ENCODE measurements at places on chromosomes 4 and X. TPM values are rescaled to one million over a fixed set of nuclear protein-coding genes. Genes with fewer than 3 reads are reported as not detected.

TAB3 gene
- 13.2 TPM for total RNA-seq

TLR6 gene
- 0.19 TPM for total RNA-seq

TNIP3 gene
- total RNA-seq, result not detected

GUCY1A1 gene
- total RNA-seq, result 0.75 TPM

CT47A1 gene
- total RNA-seq, result not detected

LYAR gene
- total RNA-seq, result 27.3 TPM

CLCN4 gene
- total RNA-seq, result 9.0 TPM

- DNase-seq, result no peak
These were observed 123.7 kb downstream of the AFF1 start for GRCh38 chr4:87058356-87059073.

DNA sequence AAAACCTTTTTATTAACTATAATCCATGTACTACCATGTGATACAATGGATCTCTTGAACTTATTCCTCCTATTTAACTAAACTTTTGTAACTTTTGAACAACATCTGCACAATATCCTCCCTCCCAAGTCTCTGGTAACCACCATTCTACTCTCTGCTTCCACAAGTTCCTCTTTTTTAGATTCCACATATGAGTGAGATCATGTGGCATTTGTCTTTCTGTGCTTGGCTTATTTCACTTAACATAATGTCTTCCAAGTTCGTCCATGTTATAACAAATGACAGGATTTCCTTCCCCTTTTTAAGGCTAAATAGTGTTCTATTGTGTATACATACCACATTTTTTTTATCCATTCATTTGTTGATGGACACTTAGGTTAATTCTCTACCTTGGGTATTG lies 28.1 kb downstream of the DCAF8L1 start:
- DNase-seq, result no peak

DNA sequence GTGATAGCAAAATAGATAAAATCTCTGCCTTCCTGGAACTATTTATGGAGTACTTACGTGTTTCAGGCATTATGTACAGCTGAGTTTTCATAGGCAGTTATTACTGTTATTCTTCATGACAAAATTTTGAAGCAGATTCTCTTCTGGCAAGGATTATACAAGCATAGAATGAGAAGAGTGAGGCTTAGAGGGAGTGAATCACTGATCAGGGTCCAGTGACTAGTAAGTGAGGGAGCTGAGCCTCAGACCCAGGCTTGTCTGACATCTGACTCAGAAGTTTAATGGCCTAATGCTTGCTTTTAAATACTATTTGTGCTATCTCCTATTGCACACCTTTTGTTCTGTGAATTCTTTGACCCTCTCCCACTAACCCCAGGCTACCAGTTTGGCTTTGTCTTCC lies 110.6 kb downstream of the DTHD1 start:
- DNase-seq, result no peak

DNA sequence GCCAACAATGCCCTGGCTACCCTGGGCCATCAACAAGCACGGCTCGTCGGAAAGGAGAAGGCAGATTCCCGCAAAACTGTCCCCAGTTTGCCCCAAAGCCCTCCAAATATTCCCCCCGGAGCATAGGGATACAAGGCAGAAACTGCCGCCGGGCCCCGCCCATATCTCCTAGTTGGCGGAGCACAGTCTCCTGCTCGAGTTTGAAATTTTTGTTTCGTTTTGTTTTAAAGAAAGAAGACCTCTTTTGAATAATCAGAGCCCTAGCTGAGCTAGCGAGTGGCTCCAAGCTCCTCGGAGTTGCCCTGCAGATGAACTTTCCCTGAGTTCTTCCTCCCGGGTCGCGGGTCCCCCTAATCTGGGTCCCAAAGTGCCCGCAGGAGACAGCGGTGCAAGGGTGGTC lies 138.1 kb upstream of the ZIC3 start:
- DNase-seq, result no peak

DNA sequence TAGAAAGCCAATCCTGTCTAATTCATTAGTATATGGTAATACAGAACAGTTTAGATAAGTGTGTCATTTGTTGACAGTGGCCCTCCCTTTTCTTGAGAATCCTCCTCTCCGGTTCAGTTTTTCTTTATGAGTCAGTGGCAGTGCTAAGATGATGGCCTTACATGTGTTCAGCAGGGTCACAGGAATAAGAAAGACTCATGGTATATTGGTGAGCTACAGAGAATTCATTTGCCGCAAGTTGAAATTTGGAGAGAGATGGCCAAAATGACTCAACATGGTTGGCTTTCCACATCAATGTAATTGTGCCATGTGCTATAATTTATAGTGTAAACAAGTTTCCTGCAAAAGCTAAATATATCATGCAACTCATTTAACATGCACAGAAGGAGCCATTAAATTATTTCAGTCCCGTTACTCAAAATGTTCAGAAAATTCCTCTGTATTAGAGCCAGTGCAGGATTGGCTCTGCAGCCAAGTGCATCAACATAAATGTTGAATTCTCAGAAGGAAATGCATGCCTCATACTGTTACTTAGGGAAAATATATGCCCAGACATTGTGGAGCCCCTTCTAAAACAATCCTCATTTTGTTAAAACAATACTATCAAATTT lies 374.3 kb downstream of the AFF2 start:
- DNase-seq, result no peak

DNA sequence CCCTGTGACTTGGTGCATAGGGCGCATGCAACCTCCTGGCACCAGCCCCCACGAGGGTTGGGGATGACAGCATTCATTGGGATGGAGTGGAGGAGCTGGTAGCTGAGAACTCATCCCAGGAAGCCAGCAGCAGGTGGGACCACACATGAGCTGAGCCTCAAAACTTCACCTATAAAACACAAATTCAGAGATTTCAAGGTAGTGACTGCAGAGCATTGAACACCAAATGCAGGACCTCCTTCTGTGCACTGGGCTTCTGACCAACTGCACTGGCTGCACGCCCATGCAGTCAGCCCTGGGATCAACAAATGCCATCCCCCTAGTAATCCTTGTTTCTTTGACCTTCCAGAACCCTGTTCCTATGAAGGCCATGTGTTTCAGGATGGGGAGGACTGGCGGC lies 197.8 kb downstream of the FRAS1 start:
- DNase-seq, result no peak

DNA sequence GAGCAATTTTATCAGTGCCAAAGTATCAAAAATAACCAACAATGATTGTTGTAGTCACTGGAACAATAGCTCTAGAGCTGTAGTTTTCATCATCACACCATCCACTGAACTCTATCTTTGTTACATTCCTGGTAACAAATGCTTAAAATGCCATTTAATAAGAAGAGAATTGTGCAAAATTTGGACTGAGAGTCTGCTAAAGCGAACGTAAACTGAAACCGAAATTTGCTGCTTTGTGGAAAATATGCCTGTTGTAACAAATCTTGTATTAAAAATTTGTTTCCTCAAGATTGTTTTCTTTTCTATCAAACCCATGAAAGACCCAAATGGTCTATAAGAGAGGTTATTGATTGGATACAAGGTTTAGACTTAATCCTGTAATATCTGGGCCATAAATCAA lies 109.3 kb upstream of the TECRL start:
- DNase-seq, result no peak

- no peak for DNase-seq
These were observed 52.0 kb upstream of the FRAS1 start for GRCh38 chr4:78005086-78005485.

- no peak for DNase-seq
These were observed 670 bp downstream of the PAPSS1 start for GRCh38 chr4:107719207-107719921.

GRCh38 chrX:71606536-71607216 lies 11.6 kb downstream of the CXCR3 start:
- no peak for DNase-seq

DNA sequence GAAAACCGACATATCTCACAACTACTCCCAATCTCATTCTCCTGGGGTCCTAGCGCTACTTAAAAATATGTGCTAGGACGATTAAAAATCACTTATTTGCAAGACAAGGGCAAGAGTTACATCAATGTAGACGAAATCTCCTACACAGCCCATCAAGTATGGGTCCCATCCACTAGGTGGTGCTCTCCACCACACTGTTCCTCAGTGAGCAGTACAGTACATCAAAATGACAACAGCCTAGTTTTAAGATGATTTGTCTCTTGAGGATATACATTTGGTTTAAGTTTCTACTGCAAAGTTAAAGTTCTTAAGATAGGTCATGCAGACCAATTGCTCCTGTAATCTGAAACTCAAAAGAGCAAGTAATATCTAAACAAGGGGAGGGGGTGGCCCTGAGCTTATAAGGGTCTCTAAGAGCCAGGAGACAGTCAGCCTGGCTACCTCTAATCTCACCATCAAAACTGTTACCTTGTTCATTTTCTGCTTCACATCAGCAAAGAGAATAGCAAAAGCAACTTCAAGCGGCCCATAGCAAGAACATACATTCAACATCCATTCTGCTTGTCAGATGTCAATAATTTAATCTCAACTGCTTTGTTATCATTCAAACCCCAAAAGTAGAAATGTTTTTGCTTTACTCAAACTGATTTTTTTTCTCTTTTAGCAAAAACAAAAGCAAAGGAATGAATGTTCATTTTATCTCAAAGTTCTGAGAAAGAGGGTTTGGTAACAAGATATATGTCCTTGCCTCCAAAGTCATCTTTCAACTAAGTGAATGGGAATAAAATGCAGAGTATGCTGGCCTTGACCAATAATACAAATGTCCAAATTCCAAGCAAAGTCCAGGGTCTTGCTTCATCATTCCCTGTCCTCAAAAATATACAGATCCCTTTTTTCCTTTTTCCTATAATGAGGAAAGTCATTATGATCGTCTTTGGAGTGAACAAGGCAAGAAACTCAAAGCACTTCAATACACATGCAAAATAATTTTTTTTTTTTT lies 53.1 kb downstream of the STX18 start:
- DNase-seq, result peak; percentile 69

DNA sequence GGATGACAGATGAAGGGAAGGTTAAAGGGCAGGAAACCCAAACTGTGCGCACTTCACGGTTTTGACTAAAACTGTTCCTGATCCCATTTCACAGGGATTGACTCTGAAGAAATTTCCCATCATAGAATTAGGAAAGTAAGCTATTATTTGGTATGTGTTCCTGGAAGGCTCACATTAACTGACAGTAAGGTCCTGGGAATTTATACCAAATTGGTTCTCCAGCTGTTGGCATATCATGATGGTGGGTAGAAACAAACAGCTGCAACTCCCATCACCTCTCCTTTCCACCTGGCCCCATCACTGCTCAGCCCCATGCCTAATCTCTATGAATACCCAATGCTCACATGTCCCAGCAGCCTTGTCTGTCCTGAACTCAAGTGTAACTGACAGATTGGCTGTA lies 121.2 kb downstream of the GPC3 start:
- DNase-seq, result no peak

DNA sequence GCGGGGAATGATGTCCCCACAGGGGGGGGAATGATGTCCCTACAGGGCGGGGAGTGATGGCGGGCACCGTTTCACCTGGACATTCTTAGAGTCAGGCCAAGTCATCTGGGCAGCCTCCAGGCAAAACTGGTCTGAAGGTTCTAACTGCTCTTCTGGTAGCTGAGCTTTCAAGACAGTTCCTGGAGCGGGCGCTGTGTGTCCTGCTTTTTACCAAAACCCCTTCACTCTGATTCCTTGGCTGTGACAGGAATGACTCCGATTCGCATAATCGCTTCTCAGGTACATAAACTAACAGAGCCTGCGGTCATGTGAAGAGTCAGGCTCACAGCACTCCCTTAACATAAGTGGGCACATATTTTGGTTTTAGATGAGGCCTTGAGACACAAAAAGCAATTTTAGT lies 836.0 kb downstream of the TRIML1 start:
- no peak for DNase-seq

DNA sequence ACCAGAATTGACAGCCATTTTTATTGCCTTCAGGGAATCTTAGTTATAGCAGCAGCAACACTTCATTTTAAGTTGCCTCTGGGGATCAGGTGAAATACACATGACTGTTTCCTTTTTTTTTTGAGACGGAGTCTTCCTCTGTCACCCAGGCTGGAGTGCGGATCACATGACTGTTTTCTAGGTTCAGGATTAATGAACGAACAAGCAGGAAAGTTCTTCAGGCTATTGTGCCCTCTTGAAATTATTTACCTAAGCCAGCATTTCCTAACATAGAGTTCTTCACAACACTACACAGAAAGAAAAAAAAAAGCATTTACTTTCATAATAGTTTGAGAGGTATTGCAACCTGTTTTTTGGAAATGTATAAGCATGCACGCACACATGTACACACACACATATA lies 2032.8 kb downstream of the PCDH7 start:
- no peak for DNase-seq

DNA sequence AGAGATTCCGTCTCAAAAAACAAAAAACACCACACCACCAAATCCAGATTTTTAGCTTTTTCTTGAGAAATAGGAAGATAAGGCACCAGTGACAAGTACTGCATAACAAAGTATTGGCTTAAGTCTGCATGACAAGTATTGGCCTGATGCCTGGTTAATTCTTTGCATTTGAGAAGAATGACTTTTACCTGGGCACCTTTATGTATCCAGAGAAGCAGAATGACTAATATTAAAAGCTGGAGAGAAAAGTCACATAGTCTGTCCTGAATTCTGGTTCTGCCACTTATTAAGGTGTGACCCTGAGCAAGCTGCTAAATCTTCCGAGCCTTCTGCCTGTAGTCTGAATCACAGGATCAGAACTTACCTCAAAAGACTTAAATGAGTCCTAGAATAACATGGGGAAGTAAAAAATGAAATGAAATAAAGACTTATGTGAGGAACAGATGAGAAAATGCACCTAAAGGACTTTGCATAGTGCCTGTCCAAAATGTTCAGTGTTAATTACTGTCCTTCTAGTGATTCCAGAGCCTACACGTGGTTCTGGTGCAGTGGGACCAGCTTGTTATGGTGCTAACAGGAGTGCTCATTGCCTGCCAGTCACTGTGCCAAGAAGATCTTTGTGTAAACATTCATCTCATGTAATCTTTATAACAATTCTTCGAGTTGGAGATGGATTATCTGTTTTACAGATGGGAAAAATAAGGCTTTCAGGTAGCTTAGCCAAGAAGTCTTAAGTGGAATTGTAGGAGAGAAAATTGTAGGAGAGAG lies 31.6 kb downstream of the UGDH start:
- DNase-seq, result no peak

DNA sequence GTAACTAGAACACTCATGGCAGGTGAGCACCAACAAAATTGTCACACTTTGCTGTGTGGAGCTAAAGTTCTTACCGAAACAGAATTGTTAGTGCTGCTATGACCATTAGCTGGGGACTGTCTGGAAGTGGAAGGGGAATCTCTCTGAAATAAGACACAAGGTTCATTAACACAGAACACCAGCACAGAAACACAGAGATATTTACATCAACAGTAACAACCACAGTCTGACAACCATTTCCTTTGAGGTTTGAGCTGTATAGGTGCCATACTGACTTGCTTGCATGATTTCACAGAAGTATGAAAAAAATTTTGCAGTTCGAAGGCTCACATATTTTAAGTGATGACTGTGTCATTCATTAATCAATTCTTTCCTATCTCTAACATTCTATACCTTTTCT lies 109.8 kb downstream of the NYX start:
- no peak for DNase-seq

GRCh38 chr4:173248690-173249089 lies 80.1 kb downstream of the GALNT7 start:
- DNase-seq, result no peak

- no peak for DNase-seq
These were observed 325.1 kb upstream of the IGFBP7 start for GRCh38 chr4:57435300-57435699.
